ENCODE measurements at places on chromosomes 1 and 21.

GRCh38 chr1:184212649-184213314, 161.3 kb downstream of the TSEN15 start:
- no peak for DNase-seq

DNA sequence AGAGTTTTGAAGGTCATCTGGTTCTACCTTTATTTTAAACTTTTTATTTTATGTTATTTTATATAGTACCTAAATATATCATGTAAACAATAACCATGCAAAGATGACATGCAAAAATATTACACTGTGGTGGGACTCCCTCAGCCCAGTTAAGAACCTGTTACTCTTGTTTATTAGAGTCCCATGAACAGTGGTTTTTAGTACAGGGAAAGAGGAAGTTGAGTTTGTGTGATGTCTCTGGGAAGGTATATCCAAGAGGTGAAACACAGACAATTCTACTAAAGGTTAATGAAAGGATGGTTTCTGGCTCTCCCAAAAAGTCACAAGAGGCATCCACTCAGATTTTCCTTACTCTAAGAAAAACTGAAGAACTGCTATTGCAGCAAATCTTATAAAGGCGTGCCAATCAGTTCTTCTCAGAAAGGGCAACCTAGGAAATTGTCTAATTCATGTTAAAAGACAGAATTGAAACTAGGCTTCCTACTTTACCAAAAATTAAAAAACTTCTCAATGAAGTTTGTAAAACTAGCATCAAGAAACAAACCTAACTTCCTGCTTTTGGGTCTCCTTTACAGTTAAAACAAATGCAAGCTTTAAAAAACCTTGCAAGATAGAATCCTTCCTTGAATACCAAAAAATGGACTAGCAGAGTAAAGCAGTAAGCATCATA, 19.9 kb downstream of the GFI1 start:
- DNase-seq = no peak

DNA sequence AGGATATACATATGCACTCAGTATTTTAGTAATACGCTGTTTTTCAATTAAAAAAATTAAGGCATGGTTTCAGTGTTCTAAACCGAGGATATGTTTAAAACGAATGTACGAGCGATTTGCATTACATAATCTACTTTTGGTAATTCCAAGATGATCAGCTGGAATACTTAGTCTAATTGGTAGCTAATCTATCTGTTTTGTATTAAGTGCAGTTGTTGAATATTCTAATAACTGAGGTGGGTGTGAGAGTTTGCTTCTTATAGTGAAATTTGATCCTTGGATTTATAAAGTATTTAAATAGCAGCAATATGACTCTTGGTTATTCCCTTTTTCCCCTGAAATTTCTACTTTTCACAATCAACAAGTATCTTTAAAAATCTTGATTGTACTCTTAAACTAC, 1.3 kb downstream of the RNF2 start:
- no peak for DNase-seq

DNA sequence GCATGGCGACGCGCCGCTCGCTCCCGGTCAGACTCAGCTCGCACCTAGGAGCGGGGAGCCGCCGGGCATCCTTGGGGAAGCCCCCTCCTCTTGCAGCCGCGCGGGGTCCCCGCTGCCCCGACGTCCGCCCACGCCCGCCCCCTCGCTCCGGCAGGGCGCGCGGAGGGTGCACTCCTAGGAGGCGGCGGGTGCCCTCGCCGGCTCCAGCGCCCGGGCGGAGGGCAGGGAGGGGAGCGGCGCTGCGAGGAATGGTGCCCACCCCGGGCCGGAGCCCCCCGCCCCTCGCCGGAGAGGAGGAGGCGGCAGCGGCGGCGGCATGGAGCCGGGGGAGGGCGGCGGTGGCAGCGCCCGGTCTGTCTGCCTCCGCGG, 488 bp downstream of the FAM78B start:
- no peak for DNase-seq

GRCh38 chr1:19577036-19577435, 67.1 kb upstream of the NBL1 start:
- DNase-seq = no peak

GRCh38 chr1:19101244-19101643, 108.8 kb downstream of the UBR4 start:
- no peak for DNase-seq

GRCh38 chr1:116690396-116690848, 22.9 kb upstream of the IGSF3 start:
- DNase-seq = no peak

- no peak for DNase-seq
Measured at GRCh38 chr1:22935433-22935832, 37.2 kb downstream of the LACTBL1 start.

DNA sequence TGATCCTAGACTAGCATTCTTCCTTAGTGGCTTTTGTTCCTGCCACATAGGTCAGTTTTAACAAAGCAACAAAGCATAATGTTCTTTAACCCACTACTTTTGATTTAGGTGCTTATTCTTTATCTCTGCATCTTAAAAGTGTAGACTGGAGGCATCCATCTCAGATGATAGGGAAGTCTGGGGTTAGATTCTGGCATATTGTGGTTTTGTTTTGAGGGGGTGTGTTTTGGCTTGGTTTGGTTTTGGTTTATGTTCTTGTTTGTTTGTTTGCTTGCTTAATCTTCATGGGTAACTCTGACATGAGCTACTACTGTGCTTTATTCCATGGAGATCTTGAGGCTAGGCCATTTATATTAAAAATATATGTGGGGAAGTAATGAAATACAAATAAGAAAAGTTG, 40.3 kb upstream of the MYOCOS start:
- no peak for DNase-seq

DNA sequence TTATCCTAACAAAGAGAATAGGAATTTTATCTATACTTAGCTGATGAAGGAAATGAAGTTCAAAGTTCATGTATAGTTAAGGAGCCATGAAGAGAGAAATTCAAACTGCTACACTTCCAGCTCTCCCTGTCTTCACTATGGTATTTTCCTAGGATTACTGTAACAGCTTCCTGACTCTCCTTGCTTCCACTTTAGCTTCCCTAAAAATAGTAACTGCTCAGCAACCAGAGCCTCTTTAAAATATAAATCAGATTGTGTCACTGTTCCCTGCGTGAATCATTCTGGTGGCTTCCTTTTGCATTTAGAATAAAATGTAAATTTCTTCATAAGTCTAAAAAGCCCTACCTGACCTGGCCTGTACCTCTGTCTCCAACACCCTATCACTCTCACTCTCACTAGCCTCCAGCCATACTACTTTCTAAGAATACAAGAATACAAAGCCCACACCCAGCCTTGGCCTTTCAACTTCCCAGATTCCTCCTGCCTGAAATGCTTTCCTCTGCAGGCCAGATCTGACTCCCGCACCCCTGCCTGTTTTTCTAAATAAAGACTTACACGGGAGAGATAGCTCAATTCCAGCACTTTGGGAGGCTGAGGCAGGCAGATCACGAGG, 30.5 kb downstream of the OR10J1 start:
- DNase-seq = no peak

- DNase-seq = no peak
Measured at GRCh38 chr1:116569381-116569670, 1.5 kb downstream of the CD58 start.

DNA sequence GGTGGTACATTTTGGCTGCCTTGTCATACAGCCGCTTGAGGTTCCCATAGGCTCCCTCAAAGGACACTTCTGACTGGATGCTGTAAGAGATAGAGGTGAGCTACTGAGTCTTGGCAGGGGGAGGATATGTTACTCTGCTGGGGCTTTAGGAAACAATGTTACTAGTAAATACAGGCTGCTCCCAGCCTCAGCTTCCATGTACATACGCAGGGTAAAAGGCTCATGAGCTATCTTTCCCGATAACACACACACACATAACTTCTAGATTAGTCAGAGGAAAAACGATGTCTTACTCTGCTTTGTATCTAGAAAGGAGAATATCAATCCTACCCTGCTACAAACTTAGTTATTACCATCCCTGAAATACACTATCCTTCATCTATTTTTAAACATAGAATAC, 14.3 kb downstream of the SMG5 start:
- DNase-seq = no peak

DNA sequence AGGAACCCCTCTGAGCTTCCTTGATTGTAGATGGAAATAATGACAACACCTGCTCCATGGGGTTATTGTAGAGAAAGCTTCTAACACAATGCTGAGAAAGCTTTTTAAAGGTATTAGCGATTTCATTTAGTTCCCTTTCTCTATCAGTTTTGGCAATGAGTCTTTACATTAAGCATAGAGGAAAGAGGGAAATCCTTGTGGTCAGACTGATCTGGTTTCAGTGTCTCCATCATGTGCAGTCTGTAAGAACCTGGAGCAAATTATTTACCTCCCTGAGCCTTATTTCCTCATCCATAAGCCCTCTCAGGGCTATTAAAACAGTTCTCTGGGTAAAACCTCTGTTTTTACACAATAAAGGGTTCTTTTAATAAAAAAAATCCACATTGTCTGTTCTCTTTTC, 87.5 kb downstream of the FGGY start:
- DNase-seq = no peak

DNA sequence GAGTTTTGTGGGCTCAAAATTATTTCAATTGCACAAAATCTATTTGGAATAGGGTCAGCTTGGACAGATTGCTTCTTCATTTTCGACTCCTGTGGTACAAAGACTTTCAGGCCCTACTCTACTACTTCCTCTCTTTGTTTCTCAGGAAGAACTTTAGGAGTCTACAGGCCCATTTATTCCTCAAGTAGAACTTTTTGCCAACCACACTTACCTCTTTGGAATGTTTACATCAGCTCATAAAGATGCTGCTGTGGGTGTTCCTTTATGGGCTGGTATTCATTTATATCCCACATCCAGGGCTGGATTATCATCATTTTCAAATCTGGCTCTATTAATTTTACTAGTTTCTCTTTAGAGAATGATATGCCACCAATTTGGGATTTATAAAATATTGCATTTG, 46.3 kb upstream of the TNFSF18 start:
- DNase-seq = no peak

GRCh38 chr1:216034506-216034905, 388.7 kb downstream of the USH2A start:
- no peak for DNase-seq

- DNase-seq = no peak
Measured at GRCh38 chr1:1058088-1058905, 15.8 kb downstream of the RNF223 start.

DNA sequence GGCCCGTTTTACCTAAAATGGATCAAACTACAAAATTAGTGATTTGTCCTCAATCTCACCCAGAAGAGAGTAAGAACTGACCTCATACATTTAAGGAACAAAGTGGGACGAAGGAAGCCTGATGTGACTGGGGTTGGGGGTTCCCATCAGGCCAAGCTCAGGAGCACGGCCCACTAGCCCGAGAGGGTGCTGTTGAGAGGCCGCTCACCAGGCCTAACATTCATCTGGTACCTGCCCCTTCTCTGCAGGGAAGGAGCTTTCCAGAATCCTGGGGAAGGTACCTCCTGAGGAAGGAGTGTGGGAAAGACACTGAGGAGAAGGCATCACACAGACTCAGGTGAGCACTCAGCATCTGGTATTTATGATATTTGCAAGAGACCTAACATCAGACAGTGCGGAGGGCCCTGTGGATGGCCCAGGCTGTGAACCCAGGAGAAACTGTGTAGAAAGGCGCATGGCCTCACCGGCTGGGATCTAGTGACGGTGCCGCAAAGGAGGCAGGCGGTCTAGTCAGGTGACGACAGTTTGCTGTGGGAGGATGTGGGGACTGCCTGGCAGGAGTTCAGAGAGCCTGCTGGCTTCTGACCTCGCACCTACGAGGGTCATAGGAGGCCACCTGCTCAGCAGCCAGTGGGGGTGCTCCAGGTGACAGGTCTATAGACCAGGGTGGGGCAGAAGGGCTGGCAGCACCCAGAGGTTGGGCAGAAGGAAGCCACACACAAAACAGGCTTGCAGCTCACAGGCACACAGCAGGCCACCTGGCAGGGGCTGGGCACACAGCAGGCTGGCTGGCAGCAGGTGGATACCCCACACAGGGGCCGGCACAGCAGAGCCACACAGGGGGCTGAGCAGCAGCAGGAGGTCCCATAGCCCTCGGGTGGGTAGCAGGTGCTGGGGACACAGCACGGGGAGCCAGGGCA, 543 bp downstream of the KRTAP12-4 start:
- DNase-seq = no peak

DNA sequence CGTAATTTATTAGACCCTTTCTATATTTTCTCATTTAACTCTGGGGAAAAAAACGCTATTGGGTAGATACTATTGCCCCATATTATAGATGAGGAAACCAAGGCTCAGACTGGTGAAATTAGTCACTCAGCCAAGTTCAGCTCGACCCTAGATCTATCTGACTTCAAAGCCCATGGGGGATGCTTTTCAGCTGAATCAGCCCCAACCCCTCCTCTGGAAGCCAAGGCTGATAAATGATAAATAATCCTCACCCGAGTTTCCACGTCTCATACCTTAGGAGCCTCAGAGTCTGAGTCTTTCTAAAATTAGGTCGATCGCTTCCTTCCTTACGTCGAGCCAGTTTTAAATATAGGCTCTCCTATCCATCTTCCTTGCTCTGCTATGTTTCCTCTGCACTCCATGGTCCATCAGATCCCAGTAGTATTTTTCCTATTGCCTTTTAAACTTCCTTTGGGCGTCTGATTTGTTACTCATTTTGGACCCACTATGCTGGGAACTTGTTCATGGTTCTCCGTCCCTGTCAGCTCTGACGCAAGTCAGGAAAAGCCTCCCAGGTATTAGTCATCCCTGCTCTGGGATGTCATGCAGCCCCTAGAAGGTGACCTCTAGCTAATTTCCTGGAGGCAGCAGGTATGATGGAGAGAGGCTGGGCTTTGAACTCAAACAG, 122.8 kb downstream of the PLPP3 start:
- no peak for DNase-seq

DNA sequence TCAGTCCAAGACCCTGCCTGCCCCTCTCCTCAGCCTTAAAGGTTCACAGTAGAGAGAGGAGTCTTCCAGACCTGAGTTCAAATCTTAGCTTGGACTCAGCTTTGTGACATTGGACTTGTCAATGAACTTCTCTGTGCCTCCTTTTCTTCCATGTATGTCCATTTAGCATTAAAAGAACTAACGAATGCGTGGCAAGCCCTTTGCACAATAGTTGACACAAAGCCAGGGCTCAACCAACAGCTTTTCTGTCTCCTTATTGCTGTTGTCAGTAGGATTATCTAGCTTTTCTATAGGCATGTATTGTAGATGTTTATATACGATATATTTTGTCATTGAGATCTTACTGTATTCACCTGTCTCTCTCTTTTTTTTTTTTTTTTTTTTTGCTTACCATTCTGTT, 450.8 kb downstream of the PTPRU start:
- no peak for DNase-seq

DNA sequence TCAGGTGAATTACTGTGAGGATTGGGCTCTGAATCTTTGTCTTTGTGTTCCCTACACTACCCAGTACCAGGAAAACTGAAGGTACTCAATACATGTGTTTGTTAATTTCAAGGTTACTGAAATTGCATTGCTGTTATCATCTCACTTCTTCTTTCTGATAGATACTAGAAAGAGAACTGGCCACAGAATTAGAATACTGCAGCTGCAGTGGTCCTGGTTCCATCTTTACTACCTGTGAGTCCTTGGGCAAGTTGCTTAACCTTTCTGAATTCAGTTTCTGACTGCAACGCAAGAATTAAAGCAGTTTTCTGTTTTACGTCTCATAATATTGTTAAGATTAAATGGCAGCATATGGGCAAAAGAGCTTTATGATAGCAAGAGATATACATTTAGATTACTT, 263.5 kb downstream of the LMO4 start:
- no peak for DNase-seq

- DNase-seq = no peak
Measured at GRCh38 chr1:165856606-165857005, 29.2 kb downstream of the UCK2 start.

GRCh38 chr1:110035236-110035752, 870 bp downstream of the STRIP1 start:
- no peak for DNase-seq
